ENCODE measurements at places on chromosomes 7 and 10.

- peak; percentile 98 for DNase-seq
Measured at GRCh38 chr10:71840177-71840957, 10.7 kb downstream of the PSAP start.

GRCh38 chr10:11440250-11441150 is 170.9 kb downstream of the USP6NL start:
- DNase-seq, result no peak

DNA sequence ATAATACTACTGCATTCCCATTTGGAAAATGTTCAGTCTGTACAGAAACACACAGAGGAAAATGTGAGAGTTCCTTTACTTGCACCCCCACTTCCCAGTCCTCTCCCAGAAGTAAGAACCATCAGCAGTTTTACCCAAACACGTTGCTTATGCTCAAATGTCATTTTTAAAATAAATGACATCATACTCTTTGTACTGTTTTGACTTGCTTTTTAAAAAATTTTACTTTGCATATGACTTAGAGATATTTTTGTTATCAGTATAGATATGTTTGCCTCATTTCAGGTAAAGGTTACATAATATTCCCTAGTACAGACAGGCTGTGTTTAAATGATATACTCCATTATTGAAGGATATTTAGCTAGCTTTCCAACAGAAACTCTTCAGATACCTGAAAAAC is 13.5 kb upstream of the PTPRN2 start:
- no peak for DNase-seq

GRCh38 chr7:55493408-55493807 is 78.9 kb downstream of the VOPP1 start:
- DNase-seq, result no peak

DNA sequence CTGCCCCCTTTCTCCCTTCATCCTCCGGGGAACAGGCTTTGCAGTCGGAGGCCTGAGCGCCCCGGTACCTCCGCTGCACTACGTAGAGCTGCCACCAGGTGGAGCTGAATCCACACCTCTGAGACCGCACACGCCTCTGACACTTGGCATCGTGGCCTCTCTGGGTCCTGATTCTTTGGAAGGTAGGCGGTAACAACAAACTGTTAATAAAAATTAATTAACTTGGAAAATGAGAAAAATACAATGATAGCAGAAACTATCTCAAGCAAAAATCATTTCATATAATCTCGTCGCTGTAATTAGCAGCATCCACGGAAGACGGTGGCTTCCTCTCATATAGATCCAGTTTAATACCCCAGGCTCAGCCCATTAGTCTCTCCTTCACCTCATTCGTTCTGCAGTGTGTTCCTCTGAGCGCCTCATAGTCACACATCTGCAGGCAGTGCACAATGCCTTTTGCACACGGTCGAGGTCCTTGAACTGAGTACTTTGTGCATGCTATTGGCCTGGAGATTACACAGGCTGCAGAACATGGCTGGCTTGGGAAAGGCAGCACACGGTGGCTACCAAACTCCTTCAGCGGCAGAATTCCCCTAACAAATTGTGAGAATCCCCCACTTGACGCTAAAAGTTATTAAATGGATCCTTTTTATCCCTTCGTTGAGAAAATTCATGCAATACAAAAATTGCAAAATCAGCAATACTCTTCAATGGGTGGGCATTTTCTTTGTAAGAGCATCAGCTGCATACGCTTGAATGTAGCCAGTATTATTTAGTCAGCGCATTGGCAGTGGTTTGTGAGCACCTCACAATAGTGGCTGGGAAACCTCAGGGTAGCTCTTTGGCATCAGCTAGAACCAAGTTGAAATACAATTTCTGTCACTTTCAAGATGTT is 18.7 kb downstream of the OR9A2 start:
- DNase-seq, result peak; percentile 57

DNA sequence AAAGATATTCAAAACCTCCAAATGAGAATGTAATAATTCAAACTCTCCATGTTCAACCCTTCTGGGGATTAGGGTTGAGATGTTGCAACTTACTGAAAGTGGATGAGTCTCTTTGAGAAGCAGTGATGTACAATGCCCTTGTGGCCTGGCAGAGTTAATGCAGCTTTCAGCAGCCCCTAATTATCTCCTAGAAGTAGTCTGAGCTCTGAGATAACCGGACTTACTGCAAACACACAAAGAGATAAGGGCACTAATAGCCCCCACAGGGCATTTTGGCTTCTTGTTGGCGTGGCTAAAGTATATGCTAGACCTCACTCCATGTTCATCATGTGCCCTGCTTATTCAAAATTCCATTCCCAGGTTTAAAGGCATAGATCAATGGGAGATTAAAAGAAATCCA is 404.7 kb downstream of the NEBL start:
- DNase-seq, result no peak

- no peak for DNase-seq
Measured at GRCh38 chr10:14798636-14799035, 23.9 kb upstream of the FAM107B start.

DNA sequence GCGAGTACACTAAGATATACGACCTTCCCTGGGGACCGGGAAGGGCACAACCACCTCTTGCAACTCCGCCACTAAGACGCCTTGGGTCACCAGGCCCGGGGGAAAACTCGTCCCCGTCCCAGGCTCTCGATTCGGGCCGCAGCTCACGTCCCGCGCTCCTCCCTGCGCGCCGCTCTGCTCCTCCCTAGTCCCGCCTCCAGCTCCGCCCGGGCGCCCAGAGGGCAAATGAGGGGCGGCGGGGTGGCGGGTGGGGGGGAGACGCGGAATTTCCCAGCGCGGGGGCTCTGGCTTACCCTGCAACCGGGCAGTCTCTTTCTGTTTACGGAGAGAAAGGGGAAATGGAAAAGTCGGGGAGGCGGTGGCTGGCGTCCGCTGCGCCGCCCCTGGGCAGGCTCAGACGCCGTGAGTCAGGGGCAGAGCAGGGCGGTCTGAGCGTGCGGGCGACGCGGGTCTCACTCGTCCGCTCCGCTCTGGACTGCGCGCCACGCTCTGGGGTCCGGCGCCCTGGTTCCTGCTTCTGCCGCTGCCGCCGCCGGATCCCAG is at the start of gene MAP3K8:
Gene MAP3K8 (plus strand): TSS at position 455 of the 543 bp plus-strand sequence. CDS start 4,755 bp downstream, outside the sequence.
- DNase-seq, result peak; percentile 95

DNA sequence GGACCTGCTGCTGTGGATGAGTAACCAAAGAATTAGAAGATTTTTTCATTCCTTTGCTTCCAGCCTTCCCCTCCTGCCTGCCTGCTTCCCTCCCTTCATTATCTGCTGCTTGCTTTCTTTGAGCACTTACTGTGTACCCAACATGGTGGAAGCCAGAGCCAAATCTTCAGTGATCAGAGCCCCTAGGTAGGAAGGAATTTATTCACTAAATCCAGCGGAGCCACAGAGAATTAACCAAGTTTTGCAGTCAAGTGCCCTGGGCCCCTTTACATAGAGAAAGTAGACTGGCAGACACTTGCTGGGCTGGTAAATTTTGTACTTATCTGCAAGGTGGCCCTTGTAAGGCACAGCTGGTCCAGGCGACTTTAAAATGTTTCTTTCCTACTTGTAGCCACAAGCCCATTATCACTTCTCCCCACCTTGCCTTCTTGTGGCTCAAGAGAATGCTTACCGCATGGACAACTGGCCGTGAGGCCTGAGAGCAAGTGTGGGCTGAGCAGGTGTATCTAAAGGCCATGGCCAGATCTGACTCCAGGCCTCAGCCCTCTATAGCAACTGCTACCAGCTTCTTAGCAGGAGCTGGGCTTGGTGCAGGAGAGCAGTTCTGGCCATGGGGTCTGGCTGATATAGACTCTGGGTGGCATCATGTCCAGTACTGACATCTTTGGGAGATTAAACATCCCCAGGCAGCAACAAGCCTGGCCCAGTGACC is 11.1 kb downstream of the UNC5B start:
- DNase-seq, result no peak

DNA sequence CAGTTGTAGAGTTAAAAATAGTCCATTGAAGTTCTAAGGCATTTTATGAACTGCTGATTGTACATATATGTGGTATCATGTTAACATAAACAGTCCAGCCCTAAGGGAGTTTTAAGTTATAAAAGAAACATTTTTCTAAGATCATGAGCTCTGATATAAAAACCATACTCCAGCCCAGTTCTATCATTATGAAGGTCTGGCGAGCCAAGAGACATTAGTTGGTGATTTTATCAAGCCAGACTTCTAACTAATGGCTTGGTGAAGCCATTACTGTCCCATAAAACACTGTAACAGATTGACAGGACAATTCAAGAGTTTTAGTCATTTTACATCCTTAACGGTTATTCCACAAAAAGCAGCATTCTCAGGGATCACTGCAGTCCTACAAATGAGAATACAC is 221.6 kb downstream of the RNLS start:
- no peak for DNase-seq

- DNase-seq, result peak; percentile 38
Measured at GRCh38 chr10:73083221-73083620, 13.4 kb downstream of the P4HA1 start.

DNA sequence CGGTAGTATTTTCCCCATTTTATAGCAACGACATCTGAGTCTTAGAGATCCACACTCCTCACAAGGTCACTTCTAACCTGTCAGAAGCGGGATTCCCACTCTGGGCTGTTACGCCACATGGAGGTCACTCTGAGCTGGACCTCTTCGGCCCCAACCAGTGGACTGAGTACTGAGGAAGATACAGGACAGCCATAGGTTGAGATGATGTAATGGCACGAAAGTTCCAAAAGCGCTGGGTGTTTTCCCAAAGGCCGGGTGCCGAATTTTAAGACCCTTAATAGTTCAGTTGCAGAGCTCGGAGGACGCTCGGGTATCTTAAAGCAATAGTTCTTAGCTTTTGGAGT is 699 bp downstream of the GHITM start:
- DNase-seq, result peak; percentile 43

DNA sequence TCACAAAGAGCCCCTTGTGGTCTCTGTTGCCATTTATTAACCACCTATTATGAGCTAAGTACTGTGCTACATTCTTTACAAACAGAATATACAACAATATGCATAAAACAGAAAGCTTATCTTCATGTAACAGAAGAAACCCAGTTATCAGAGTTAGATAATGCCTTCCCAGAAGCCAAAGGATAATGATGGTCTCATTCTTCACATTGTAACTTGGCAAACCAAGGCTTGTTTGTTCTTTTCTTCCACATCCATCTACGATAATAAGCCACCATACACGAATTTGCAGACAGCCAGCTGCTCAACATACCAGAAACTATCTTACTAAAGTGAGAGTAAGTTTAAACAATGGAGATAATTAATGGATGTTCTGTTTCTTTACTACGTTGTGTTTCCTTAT is 127.6 kb downstream of the NEBL start:
- DNase-seq, result no peak

DNA sequence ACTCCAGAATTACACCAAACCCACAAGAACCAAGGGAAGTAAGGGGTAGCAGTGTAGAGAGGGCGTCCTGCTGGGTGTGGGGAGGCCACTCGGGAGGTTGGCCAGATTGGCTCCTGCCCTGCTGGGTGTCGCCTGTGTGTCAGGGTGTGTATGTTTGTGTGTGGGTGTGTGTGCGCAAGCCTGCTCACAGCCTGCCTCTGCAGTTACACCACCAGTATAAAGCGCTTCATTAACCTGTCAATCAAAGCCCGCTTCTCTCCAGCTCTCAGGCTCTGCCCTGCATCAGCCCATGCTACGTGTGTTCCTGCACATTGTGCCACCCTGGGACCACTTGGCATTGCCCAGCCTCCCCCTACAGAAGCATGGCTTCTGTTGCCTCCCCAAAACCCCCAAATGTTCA is 83.3 kb upstream of the PAX2 start:
- no peak for DNase-seq

DNA sequence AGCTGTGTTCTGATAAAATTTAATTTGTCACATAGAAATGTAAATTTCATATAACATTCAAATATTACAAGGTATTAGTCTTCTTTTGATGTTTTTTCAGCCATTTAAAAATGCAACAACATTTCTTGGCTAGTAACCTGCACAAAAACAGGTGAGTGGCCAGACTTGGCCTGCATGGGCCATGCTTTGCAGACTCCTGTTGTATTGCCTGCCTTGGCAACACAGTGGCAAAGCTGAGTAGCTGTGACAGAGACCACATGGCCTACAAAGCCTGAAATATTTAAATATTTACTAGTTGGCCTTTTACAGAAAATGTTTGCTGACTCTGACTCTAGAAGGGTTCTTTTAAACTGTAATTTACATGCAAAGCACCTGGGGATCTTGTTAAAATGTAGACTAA is 13.5 kb upstream of the TBX20 start:
- DNase-seq, result no peak

DNA sequence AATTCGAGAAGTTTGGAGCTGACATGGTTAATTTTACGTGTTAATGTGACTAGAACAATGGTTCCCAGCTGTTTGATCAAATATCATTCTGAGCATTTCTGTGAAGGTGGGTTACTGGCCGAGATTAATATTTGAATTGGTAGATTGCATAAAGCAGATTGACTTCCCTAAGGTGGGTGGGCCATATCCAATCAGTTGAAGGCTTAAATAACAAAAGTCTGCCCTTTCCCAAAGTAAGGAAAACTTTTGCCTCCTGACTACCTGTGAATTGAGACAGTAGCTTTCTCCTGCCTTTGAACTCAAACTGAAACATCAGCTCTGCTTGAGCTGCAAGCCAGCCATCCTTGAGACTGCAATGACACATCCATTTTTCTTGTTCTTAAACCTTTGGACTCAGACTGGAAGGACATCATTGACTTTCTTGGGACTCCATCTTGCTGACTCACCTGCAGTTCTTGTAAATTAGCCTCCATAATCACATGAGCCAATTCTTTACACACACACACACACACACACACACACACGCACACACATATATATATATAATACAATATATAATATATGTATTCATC is 63.1 kb upstream of the LRRTM3 start:
- peak; percentile 15 for DNase-seq

Data from fibroblast of skin of back (primary cell).